T follicular helper cell (primary cell): ENCODE measurements at places on chromosomes 3 and 15.

DNA sequence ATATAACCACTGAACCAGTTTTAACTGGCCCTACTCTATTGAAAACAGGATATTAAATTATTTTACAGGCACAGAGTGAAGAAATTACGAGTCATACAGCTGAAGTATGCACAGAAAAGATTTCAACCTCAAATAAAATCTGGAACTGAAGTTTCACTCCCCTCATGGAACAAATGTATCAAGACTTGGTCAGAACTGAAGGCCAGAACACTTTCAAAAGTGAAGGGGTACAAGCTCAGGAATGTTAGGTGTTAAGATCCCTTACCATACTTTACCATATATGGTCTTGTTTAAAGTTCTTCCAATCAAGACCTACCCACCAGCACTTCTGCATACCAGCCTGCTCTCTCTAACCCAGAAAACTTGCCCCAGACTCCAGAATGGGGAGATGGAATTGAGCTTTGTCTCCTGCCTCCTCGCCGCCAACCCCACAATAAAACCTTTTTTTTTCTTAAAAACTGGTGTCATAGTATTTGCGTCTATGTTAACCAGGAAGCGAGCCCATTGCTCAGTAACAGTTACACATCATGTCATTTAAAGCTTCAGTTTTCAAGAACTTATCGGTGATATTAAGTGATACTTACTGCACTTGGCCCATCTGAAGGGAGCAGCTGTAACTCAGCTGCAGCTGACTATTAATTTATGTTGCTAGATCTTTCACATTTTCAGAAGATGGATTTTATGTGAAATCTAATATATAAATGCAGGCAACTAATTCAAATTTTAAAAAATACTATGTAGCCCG is 59.9 kb downstream of the OXSM start:
- no peak for DNase-seq

DNA sequence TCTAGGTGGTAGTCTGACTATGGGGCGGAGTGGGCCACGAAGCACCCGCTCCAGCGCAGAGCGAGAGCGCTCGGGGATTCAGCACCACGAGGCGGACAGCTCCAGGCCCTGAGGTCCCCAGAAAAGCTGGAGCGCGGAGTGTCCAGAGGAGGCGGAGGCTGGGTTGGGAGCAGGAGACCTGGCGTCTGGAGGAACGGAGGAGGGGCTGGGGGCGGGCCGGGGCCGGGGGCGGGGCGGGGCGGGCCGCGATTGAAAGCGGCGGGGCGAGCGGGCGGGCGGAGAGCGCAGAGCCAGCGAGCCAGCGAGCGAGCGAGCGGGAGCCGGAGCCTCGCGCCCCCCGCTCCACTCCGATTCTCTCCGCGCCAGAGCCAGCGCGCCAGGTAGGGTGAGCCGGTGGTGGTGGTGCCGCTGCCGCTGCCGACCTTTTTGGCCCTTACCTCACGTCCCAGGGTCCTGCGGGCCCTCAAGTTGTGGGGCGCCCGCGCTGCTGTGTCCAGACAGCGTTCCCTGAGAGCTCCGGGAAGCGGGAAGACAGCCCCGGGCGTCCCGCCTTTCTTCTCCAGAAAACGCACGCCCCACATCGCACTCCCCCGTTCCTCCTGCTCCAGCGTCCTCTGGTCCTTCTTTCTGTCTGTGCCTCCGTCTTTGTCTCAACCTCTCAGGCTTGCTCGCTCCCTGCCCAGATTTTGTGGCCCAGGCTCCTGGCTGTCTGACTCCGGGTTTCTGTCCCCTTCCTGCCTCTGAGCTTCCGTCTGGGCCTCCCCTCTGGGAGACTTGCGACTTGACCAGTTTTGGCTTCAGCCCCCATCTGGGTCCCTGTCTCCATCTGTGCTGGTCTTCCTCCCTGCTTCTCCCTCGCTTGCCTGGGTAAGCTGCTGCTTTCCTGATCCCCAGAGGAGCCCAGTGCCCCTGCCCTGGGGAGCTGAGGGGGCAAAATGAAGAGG is at the start of gene GRM2:
Gene GRM2 (plus strand): TSS at position 281 of the 944 bp plus-strand sequence. CDS start 1,916 bp downstream, outside the sequence.
- DNase-seq: peak; percentile 15

DNA sequence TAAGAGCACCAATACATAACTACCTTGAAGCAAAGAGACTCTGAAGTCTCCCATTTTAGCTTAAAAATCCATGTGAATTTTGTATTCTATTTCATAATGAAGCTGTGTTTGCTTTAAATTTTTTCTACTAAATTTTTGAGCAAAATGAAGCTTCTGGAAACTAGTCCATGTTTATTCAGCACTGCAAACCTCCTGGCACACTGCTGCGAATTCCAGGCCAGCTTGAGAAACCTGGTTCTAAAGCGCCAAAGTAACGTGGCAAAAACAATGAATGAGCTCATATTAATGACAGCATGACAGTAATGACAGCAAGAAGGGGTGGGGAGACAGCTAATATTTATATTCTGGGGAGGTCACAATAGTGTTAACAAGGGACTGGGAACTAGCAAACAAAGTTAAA is 25.7 kb downstream of the CEP152 start:
- DNase-seq: no peak

- DNase-seq: no peak
These were observed 109.8 kb downstream of the CACNA1D start for GRCh38 chr3:53604232-53604631.

DNA sequence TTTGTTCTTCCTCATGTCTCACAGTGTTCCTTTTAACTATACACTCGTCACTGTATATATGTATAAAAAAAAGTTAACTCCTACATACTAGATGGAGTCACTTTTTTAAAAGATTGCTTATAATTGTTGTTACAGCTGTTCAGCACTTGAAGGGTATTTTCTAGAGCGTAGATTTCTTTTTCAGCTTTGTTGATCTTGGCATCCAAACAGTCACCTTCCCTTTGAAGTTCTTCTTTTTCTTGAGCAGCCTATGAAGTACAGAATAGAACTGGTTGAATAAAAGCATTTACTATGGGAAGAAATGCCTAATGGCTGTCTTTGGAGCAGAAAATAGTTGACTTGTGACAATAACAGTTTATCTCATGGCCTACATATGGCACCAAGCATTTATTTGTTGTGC is 17.8 kb downstream of the TTC14 start:
- no peak for DNase-seq
